ENCODE measurements at places on chromosomes 1 and 21.

DNA sequence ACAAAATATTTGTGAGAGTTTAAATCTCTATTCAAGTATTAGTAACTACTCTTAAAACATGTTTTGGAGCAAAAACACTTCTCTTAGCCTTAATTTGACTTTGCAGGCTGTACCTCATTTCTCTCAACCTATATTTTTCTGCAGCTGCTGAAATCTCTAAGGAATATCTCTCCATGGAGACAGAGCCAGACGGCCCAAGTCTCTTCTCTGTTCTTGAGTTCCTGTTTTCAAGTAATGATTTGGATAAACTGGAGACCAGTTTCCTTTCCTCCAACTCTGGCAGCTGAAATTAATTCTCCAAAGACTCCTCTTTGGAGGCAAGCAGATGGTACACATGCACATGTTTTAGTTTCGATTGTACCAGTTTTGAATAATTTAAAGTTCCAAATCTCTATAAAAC lies 659.7 kb upstream of the NEGR1 start:
- DNase-seq: no peak

DNA sequence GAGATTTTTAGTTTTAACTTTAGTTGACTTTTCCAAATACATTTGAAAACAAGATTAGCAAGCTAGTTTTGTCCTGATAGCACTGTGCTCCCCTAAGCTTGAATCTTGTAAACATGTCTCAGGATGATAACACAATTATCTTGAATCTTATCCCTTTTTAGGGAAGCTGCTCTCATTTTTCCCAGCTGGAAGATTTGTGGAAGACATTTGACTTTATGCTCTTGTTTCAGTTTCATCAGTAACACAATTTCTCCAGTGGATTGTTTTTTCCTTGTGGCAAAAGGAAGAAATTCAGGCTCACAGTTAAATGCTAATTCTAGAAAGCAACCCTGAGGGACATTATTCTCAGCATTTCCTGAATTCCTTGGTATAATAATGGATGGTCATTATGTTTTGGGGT lies 88.8 kb downstream of the CDC7 start:
- DNase-seq: no peak

DNA sequence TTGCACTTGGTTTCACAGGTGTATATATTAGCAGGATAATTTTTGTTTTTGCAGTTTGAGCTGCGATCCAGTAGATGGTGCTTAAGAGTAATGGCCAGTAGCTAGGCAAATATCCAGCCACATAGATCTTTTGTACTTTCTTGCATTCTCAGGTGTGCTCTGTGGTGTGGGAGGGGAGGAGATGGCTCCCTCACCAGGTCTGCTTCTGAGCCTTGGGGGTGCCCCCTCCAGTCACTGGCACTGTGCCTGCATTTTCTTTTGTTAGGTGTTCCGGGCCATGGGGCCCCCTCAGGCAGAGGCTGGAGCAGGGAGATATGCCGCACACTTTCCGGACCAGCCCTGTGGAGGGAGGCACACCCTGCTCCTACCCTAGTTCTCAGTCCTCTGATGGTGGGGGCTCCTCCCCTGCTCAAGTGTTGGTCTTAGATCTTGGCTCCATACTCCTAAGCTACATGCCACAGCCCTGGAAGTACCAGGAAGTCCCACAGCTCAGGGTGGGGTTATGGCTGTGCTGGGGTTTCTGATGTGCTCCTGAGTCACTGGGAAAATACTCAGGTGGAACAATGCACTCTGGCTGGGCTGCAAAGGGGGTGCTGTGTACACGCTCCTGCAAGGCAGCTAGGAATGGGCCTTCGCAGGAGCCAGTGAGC lies 197.6 kb upstream of the DMRTA2 start:
- DNase-seq: no peak

GRCh38 chr21:44275041-44275440 lies 10.6 kb upstream of the AIRE start:
- DNase-seq: no peak

DNA sequence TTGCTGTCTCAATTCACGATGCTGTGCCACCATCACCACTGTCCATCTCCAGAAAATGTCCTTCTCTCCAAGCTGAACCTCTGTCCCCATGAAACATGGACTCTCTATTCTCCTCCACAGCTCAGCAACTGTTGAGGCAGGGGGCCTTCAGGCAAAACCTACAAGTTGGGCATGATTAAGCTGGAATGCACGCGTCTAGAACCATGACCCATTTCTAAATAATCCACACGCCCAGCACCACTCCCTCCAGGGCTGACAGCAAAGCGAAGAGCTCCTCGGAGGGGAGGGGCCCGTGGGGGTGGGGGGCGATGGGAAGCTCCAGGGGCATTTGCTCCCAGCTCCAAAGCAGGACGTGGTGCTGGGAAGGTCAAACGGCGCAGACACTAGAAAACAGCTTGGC lies 3.3 kb upstream of the HES5 start:
- DNase-seq: no peak

DNA sequence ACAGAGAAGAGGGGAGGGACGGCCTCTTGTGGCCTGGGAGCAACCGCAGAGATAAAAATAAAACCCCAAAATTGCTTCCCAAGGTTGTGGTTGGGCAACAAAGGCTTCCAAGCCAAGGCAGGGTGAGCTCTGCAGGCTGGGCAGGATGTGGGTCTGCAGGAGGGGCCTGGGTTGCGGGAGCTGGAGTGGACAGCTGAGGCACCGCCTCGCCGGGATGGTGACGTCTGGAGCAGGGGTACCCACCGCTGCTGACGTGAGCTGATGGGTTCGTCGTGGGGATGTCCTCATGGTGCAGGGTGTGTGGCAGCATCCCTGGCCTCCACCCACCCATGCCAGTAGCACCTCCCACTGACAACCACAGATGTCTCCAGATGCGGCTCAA lies 3.7 kb downstream of the AURKAIP1 start:
- no peak for DNase-seq

Measured in SK-N-SH (cell line).